ENCODE measurements at places on chromosomes 2 and 18.
A peak's percentile ranks its signal among the peaks of the same experiment; 100 is the strongest.

DNA sequence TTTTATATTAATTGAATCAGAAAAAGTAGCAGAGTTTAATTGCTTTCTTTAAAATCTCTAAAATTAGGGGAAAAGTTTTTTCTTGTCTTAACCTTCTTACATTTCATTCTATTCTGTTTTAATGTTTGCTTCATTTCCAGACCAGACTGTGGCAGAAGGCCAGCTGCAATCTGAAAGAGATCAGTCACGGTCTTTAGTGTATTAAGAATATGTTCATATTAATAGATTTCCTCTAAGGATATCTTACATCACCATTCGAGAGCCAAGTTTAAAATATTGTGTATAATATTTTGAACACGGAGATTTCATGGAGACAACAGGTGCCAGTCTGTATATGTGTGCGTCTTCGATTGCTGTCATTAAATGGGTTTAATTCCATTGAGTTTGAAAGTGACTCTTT lies 230.9 kb upstream of the ZSWIM2 start:
- no peak for DNase-seq

GRCh38 chr18:6486764-6487426 lies 72.2 kb upstream of the L3MBTL4 start:
- DNase-seq: no peak

DNA sequence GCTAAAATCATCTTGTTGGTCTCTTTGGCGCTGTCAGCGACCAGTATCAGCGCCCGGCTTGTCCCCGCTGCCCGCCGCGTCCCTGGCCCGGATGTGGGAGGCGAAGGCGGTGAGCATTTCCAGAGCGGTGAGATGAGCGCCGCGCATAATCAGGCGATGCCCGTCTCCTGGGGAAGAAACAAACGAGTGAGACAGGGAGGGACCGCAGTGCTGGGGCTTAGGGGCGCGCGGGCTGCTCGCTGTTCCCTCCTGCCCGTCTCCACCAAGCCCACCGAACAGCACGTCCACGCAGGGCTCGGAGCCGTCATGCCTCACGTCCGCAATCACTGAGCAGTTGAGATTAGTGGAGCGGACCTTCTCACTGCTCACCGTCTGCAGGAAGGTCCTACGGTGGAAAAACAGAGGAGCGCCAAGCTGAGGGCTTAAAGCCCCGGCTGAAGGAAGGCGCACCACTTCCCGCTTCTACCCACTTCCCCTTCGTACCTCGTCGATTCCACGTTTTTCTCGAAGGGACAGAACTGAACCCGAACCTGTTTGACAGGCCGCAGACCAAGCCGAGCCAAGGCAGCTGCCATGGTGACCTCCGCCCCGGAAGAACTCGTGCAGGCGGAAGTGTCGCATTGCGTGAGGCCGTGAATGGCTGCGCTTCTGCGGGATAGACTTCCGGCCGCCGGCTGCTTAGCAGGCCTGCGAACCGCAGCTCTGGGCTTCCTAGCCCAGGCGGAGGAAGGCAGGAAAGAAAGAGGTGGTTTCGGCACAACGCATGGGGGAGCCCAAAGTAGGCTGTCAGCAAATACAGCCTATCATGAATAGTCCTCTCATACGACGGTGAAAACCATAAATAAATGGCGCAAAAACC lies at the start of gene MRPL53:
Gene MRPL53, minus strand, starts transcription at position 595 of the 859 bp plus-strand sequence. Its CDS starts 20 bp downstream, at position 575.
- DNase-seq: peak; percentile 89

- no peak for DNase-seq
Observed at GRCh38 chr2:30206461-30207430, 24.6 kb upstream of the LBH start.

GRCh38 chr18:2459886-2460285 lies 111.4 kb downstream of the METTL4 start:
- no peak for DNase-seq

- no peak for DNase-seq
Observed at GRCh38 chr18:55013685-55014084, 54.4 kb upstream of the CCDC68 start.

- DNase-seq: no peak
Observed at GRCh38 chr2:217361483-217361880, 501.6 kb upstream of the TNP1 start.

DNA sequence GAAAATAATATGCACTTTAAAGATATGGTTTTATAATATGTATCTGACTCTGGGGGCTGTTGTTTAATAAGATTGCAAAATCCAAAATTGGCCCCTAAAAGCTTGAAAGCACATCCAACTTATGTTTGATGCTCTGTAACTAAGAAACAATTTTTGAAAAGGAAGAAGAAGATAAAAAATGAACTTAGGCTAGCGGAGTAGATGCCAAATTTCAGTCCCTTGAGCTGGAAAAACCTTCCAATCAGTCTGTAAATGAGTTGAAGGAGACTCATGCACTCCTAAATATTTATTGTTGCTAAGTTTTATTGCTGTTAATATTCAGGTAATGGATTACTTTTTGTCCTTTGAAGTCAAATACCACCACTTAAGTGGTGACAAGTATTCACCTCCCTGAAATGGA lies 465.0 kb downstream of the ZEB2 start:
- DNase-seq: no peak

Measured in fibroblast of skin of left quadriceps (primary cell).